ENCODE measurements at places on chromosomes 4 and X. TPM values are rescaled to one million over a fixed set of nuclear protein-coding genes. Genes with fewer than 3 reads are reported as not detected.

- DNase-seq = no peak
- H3K27ac ChIP-seq = no peak overlapping the region
- H3K27me3 ChIP-seq = no peaks in the 10 kb centered on the region
- H3K36me3 ChIP-seq = no peaks in the 10 kb centered on the region
- H3K4me1 ChIP-seq = no peaks in the 10 kb centered on the region
These were observed 18.5 kb upstream of the UVSSA start for GRCh38 chr4:1328267-1329155.

The GAR1 gene
- 31.6 TPM for polyA plus RNA-seq

The USP17L18 gene
- not detected for polyA plus RNA-seq

The TEX13B gene
- not detected for polyA plus RNA-seq

The FRMPD3 gene
- 7.9 TPM for polyA plus RNA-seq

DNA sequence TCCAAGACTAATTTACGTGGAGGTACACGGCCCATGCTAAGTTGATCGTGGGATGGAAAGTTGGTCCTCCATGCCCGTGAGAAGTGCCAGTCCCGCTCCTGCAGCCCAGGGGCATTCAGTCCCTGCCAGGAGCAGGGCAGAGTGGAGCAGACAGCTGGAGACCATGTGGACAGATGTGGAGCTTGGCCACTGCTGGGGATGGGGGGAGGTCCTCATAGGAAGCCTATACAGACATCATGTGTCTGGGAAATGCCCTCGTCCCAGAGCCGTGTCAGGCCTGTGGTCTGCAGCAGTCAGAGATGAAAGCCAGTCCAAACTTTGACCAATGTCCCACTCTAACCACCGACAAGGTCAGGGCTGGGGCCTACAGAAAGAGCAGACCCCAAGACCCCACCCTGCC is 118.4 kb downstream of the CPZ start:
- no peak overlapping the region for H3K27ac ChIP-seq
- no peak overlapping the region for H3K4me3 ChIP-seq
- H3K36me3 ChIP-seq = no peaks in the 10 kb centered on the region
- H3K4me1 ChIP-seq = no peaks in the 10 kb centered on the region
- DNase-seq = no peak

DNA sequence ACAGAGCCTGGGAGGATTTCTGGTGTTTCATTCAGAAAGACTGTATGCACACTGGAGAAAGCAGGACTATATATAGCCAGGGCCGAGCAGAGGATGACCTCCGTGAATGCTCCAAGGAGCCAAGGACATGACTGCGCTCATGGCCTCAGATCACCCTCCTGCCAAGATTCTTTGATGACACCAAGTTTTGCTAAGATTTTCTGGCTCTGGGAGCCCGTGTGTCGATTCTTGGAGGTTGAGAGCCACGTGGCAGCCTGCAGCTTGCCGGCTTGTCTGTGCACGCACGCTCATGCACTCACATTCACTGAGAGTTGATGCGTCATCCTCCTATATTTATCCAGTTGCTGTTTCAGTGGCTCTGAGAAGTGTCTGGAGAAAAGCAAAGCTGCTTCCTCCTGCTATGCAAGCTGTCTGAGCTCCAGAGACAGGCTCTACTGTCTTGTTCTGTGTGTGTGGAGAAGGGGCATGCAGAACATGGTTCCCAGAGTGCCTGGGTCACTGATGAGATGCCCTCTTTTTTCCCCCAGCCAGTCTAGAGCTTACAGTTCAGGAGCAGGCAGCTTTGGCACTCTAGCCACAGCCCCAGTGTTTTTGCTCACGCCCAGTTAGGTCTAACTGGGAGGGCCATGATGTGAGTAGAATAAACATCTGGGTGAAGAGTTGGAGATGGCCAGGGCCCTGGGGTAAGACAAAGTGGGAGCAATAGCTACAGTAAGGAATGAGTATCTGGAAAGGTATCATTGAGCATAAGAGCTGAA is 64.9 kb upstream of the SCOC start:
- no peaks in the 10 kb centered on the region for H3K27me3 ChIP-seq
- no peak overlapping the region for H3K27ac ChIP-seq
- H3K4me1 ChIP-seq = no peaks in the 10 kb centered on the region

- H3K4me1 ChIP-seq = no peaks in the 10 kb centered on the region
- no peaks in the 10 kb centered on the region for H3K36me3 ChIP-seq
- no peak overlapping the region for H3K27ac ChIP-seq
- no peak for DNase-seq
These were observed 75.5 kb downstream of the CASP3 start for GRCh38 chr4:184573701-184574100.

DNA sequence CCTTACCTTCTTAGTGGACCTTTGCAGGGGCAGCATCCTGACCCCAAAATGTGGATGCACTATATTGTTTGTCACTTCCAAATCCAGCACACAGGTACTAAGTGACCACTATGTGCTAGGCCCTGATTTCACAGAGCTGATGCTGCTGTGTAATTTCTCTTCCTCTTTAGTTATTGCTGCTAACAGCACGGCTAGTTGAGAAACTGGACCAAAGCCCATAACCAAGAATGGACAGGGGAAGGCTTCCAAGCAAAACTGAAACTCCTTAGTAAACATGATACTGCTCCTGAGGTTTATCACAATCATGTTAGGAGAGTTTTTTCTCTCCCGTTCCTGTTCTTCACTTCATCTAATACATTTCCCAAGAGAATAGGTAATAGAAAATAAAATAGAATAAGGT is 172.9 kb upstream of the TTC29 start:
- no peak for DNase-seq
- H3K27ac ChIP-seq = no peak overlapping the region
- H3K4me3 ChIP-seq = no peak overlapping the region

GRCh38 chrX:79096145-79096556 is 48.3 kb upstream of the GPR174 start:
- DNase-seq = no peak
- no peaks in the 10 kb centered on the region for H3K4me1 ChIP-seq
- H3K4me3 ChIP-seq = no peak overlapping the region
- H3K27me3 ChIP-seq = no peaks in the 10 kb centered on the region

DNA sequence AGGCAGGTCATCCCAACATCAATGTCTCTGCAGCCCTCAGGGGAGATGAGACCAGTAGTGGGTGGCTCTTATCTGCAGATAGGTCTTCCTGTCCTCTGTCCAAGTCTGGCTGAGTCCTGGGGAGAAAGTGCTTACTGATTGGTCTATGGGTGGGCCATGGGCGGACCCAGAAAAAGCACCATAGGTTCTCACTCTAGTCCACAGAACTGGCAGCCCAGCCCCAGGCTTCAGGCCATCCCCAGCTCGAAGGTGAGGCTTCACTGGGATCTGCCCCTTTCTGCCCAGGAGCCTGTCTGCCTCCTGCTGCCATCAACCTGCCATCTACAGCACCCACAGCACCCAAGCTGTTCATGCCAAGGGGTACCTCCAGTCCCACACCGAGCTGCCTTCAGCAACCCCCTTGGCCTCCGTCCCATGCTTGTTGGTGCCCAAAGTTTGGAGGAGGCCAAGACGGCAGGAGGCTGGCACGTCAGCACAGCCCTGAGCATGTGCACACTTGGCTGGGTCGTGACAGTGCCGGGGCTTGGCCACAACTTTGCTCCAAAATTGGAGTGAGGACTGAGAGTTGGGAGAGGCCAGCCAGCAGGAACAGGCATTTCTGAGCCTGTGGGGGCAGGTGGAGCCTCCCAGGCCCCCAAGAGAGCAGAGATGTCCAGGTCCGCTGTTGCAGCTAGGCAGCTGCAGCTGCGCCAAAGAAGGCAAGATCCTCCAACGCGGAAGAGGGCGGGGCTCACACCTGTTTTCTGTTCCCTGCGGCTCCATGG is 99.6 kb downstream of the IQCM start:
- no peak overlapping the region for H3K4me3 ChIP-seq
- H3K36me3 ChIP-seq = no peaks in the 10 kb centered on the region
- H3K27ac ChIP-seq = no peak overlapping the region
- H3K4me1 ChIP-seq = no peaks in the 10 kb centered on the region

The CC2D2A gene
- polyA plus RNA-seq = 42.9 TPM

Measured in left lung (tissue), 14 donors.